Hypothalamus (tissue), 51 donors: ENCODE measurements at places on chromosomes 3 and 15.

GRCh38 chr15:66707310-66708082, 5.5 kb downstream of the SMAD6 start:
- no peak for DNase-seq

DNA sequence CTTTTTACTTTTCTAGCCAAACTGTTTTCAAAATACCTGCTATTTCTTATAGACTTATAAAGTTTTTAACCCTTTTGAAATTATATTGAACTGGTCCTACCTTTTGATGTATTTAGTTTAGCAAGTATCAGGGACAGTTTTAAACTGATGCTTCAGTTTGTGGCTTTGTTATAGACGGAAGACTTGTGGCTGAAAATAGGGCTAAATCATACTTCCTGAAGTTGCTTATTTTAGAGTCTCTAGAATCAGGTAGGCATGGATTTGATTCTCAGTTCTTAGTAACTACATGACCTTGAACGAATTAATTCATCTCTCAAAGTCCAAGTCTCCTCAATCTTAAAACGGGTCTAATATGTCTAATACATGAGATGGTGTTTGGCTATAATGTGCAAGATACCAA, 322.8 kb downstream of the RAP2B start:
- DNase-seq, result no peak

- no peak for DNase-seq
These were observed 310.4 kb downstream of the PLCL2 start for GRCh38 chr3:17195192-17195611.

- no peak for DNase-seq
These were observed 635 bp upstream of the VILL start for GRCh38 chr3:37989821-37990480.

GRCh38 chr15:85646538-85647091, 148.1 kb downstream of the KLHL25 start:
- no peak for DNase-seq
